ENCODE measurements at places on chromosomes 5 and 9. TPM values are rescaled to one million over a fixed set of nuclear protein-coding genes. Genes with fewer than 3 reads are reported as not detected.

DNA sequence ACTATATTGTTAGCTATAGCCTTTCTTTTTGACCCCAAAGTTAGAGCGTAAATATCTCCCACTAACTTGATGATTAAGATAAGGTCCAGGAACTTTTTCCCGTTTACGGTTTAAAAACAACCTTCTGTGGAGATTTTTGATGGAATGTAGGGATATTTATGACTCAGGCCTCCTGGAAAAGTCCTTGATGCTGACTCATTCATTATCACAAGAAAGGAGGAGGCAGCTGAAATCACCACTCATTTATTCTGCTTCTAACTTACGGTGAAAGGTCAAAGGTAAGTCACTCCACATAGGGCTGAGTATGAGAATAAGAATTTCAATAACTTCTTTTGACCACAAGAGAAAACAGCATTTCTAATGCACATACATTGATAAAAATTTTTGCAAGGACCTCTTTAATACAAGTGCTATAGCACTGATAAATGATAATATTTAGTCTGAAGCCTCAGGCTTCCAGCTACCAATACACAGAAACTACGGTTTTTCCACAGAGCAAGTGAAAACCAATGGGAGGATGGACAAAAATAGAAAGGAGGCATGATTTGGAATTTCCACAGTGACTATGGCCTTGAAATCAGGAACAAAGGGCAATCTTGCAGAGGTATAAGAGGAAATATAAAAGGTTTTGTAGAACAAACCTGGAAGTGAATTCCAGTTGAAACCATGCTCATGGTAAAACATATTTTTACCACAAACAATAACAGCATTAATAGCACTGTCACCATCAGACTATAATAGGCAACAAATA is 146.5 kb downstream of the PPP2R2B start:
- H3K4me3 ChIP-seq, result no peak overlapping the region
- DNase-seq, result no peak
- no peaks in the 10 kb centered on the region for H3K27me3 ChIP-seq
- H3K36me3 ChIP-seq, result peaks cover 12% of the 10 kb centered on the region
- no peak overlapping the region for H3K27ac ChIP-seq

DNA sequence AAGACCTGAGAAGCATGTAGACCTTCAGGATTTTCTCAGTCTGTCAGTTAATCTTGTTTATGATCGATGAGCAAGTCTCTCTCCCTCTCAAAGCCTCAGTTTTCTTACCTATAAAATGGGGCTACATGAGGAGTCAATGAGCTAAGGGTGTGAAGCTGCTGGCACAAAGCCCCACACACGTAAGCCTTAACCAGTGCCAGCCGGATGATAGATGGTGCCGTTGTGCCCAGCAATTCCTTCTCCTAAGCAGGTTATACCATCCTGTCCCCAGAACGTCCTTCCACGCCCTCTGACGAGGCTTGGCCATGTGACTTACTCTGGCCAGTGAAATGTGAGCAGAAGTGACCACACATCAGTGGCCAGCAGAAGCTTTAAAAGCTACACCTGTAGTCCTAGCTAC is 179.0 kb downstream of the C9orf50 start:
- H3K4me3 ChIP-seq, result no peak overlapping the region
- no peak overlapping the region for H3K27ac ChIP-seq

SMIM33 gene
- total RNA-seq, result 0.13 TPM

DNA sequence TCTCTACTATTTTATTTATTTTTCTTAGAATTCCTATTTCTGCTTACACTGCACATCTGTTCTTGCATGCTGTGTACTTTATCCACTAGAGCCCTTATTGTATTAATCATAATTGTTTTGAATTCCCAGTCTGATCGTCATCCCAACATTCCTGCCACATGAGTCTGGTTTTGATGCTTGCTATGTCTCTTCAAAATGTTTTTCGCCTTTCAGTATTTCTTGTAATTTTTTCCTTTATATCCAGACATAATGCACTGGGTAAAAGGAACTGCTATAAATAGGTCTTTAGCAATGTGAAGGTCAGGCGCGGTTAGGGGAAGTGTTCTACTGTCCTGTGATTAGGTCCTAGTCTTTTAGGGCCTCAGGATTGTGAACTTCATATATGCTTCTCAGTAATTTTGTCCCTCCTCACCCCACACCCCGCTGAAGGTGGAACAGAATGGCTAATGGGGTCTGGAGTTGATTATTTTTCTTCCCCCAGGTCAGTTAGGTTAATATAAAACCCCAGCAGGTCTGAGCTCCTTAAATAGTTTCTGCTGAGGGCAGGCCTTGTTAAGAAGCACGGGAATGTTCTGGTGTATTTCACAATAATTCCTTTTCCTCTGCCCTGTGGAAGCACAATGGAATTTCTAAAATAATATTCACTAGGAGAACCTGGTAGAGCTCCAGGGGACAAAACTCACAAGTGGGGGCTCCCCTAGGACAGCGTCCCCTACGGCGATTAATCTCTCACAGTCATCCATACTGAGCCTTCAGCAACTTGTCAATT is 146.6 kb upstream of the TUT7 start:
- no peak overlapping the region for H3K4me3 ChIP-seq
- no peak overlapping the region for H3K27ac ChIP-seq
- H3K27me3 ChIP-seq, result peaks cover 74% of the 10 kb centered on the region
- DNase-seq, result no peak

WDR38 gene
- not detected for total RNA-seq

MLANA gene
- not detected for total RNA-seq

DNA sequence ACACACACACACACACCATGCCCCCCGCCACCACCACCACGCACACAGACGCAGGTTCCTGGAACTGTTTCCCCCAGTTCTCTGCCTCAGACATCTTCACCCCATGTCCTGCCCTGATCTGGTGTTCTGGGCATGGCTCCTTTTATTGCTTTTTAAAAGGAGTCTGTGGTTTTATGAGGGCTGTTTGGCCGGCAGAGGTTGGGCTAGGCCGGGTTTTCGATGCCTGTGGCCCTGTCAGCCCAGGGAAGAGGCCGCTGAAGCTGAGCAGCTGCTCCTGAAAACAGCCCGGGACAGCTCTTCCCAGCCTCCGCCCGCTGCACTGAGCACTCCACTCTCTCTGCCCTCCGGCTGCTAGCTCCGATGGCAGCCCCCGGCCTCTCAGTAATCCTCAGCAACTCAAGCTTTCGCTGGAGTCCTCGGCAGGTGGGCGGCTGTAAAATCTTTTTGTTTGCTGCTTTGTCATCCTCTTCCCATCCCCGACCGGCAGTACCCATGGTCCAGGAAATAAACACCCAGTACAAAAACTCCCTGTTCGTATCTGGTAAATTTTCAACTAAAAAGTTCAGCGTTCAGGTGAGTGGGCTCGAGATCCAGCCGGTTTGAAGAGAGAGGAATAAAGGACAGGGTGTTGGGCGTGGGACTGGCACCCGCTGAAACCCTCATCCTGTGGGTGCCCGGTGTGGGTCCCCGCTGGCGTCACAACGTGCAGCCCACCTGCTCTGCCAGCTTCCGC is 103.0 kb upstream of the ERCC6L2 start:
- peak overlapping the region; percentile 95 for H3K27ac ChIP-seq
- H3K4me3 ChIP-seq, result peak overlapping the region; percentile 83
- H3K27me3 ChIP-seq, result peaks cover 7% of the 10 kb centered on the region
- DNase-seq, result peak; percentile 36
- H3K4me1 ChIP-seq, result peaks cover 43% of the 10 kb centered on the region
- no peaks in the 10 kb centered on the region for H3K36me3 ChIP-seq

TMEM141 gene
- 51.6 TPM for total RNA-seq

DNA sequence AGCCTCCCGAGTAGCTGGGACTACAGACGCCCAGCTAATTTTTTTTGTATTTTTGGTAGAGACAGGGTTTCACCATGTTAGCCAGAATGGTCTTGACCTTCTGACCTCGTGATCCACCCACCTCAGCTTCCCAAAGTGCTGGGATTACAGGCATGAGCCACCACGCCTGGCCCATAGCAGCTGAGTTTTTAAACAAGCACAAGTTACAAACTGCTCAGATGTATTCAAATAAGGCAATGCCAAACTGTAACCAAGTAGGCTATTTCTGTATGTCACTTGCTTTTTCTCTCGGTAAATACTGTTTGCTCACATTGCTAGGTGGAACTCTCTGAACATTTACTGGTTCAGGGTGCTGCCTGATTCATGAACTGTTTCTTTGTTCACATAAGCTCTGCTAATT is 799.3 kb upstream of the NUDT12 start:
- no peaks in the 10 kb centered on the region for H3K36me3 ChIP-seq
- no peak for DNase-seq
- H3K27me3 ChIP-seq, result no peaks in the 10 kb centered on the region

DNM1 gene
- total RNA-seq, result 1.5 TPM

DNA sequence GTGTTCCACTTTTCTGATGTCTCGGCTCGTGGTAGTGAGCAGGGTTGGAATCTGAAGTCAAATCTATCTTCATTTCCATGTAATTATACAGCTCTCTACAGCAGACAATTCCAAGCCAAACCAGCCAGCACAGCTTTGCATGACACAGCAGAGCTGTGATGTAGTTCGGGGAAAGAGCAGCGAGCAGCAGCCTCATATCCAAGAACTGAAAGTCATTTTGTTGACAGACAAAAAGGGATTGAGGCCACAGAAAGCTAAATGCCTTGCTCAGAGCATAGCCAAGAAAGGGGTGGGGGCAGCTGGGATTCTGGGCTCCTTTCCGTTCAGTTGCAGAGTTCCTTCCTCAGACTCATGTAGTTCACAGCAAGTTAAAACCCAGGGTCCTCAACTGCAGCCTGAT is 32.1 kb downstream of the LCP2 start:
- DNase-seq, result no peak
- H3K4me1 ChIP-seq, result peaks cover 92% of the 10 kb centered on the region
- H3K36me3 ChIP-seq, result peaks cover 12% of the 10 kb centered on the region
- H3K27ac ChIP-seq, result peak overlapping the region; percentile 91

- no peak overlapping the region for H3K27ac ChIP-seq
- no peaks in the 10 kb centered on the region for H3K36me3 ChIP-seq
- peaks cover 28% of the 10 kb centered on the region for H3K27me3 ChIP-seq
- no peaks in the 10 kb centered on the region for H3K4me1 ChIP-seq
- DNase-seq, result no peak
- H3K4me3 ChIP-seq, result no peak overlapping the region
Measured at GRCh38 chr9:84845956-84846900, 176.7 kb downstream of the NTRK2 start.

- H3K4me1 ChIP-seq, result peaks cover 21% of the 10 kb centered on the region
- no peak overlapping the region for H3K4me3 ChIP-seq
- H3K27me3 ChIP-seq, result no peaks in the 10 kb centered on the region
- peaks cover 5% of the 10 kb centered on the region for H3K36me3 ChIP-seq
- H3K27ac ChIP-seq, result no peak overlapping the region
Measured at GRCh38 chr9:71681104-71681707, 87.1 kb downstream of the CEMIP2 start.

RAB3C gene
- not detected for total RNA-seq

- DNase-seq, result no peak
- no peak overlapping the region for H3K4me3 ChIP-seq
- peaks cover 2% of the 10 kb centered on the region for H3K27me3 ChIP-seq
- H3K27ac ChIP-seq, result no peak overlapping the region
Measured at GRCh38 chr9:79489261-79490000, 82.3 kb upstream of the TLE4 start.

DNA sequence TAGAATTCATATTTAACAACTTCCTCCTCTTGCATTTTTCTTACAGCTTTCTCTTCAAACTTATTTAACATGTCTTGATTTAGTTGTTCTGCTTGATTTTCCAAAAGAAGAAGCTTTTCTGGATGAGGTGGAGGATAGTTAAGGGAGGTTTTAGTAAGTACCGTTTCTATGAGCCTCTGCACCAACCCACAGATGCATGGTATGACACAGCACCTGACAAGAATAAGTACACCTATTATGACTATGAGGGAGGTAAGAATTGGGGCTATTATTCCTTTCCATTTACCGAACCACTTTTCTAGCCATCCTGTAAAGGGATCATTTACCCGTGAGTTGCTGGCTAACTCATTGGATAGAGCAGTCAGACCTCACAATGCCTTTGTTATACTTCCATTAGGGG is 2.5 kb upstream of the HMGCS1 start:
- H3K36me3 ChIP-seq, result no peaks in the 10 kb centered on the region
- peak overlapping the region; percentile 63 for H3K27ac ChIP-seq
- no peak for DNase-seq
- H3K4me3 ChIP-seq, result no peak overlapping the region

DNA sequence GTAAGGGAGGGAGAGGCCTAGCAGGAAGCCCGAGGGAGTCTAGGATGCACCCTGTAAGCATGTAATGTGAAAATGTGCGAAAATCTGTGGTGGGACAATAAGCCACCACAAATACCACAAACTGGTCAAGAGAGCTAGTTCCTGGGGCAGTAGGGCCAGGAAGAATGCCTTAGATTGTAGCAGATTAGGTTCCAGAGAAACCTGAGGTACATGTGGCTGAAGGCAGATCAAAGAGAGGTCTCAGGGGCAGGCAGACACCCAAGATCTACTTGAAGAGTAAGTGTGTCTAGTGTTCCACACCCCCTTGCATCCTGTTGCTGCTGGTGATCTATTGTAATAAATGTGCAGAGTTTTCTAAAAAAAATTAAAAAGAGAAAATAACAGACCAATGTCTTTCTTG is 1677.3 kb upstream of the CDH6 start:
- H3K36me3 ChIP-seq, result no peaks in the 10 kb centered on the region
- no peak for DNase-seq
- no peak overlapping the region for H3K27ac ChIP-seq
- H3K4me3 ChIP-seq, result no peak overlapping the region
- H3K27me3 ChIP-seq, result no peaks in the 10 kb centered on the region

DNA sequence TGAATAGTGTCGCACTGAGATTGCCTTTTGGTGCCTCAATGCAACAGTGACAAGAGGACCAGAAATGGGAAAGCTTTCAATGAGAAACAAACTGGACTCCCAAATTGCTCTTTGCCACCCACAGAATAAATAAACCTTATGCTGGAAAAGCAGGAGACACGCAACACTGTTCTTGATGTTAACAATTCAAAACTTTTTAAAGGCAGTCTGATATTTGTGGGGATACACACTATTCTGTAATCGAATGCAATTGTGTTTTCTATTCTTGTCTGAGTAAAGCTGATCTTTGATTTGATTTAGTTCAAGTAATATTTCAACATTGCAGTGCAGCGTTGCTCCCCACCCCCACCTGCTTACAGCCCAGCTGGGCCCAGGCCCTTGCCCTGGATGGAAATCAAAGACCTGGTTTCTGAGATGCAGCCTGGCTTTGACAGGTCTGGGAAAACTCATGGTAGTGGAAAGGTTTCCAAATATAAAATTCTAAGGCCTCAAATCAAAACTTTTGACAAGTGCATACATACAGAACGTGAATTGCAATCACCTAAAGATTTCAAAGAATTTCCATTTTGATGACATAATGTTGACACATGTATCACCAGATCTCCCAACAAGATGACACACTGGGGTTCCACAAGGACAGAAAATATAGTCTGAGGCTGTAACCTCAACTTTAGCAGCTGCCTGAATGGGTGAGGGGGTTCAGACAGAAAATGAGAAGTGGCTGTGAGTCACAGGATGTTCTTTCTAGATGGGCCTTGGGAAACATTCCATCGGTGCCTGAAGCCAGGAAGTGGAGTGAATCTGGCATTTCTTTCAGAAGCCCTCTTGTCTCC is 55.1 kb downstream of the ABCA1 start:
- H3K4me3 ChIP-seq, result no peak overlapping the region
- no peak overlapping the region for H3K27ac ChIP-seq
- H3K4me1 ChIP-seq, result no peaks in the 10 kb centered on the region
- H3K27me3 ChIP-seq, result no peaks in the 10 kb centered on the region

Data from naive thymus-derived CD8-positive, alpha-beta T cell (primary cell).